CD4-positive, alpha-beta memory T cell (primary cell): ENCODE measurements at places on chromosomes 1 and 21. TPM values are rescaled to one million over a fixed set of nuclear protein-coding genes. Genes with fewer than 3 reads are reported as not detected.

Gene TNFRSF14
- total RNA-seq, result 170 TPM

Gene DENND2C
- total RNA-seq, result 0.78 TPM

GRCh38 chr1:208615371-208615770 is 371.2 kb upstream of the PLXNA2 start:
- H3K36me3 ChIP-seq, result no peaks in the 10 kb centered on the region
- H3K4me1 ChIP-seq, result no peaks in the 10 kb centered on the region
- no peaks in the 10 kb centered on the region for H3K27me3 ChIP-seq

GRCh38 chr1:169019419-169020058 is 87.0 kb upstream of the ATP1B1 start:
- H3K4me1 ChIP-seq, result no peaks in the 10 kb centered on the region
- H3K36me3 ChIP-seq, result no peaks in the 10 kb centered on the region
- no peak overlapping the region for H3K27ac ChIP-seq
- no peak for DNase-seq
- no peaks in the 10 kb centered on the region for H3K27me3 ChIP-seq

- H3K27me3 ChIP-seq, result no peaks in the 10 kb centered on the region
- no peak overlapping the region for H3K27ac ChIP-seq
- no peaks in the 10 kb centered on the region for H3K36me3 ChIP-seq
- no peak overlapping the region for H3K4me3 ChIP-seq
- no peaks in the 10 kb centered on the region for H3K4me1 ChIP-seq
Observed at GRCh38 chr1:78340006-78340405, 150.8 kb upstream of the PTGFR start.

DNA sequence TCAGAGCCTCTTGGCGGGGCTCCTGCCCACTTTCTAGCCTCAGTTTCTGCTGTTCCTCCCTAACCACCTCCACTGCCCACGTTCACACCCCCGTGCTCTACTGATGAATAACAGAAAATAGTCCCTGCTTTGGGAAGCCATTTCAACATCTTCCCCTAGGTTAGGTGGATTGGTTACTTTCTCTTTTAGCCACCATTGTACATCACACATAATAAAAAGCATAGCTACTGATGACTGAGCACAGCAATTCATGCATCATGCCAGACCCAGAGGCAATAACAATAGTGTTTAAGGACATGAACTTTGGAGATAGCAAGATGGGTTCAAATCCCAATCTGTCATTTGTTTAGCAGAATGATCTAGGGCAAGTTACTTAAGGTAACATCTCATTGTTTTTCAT is 74.6 kb downstream of the COLGALT2 start:
- DNase-seq, result no peak
- H3K27ac ChIP-seq, result no peak overlapping the region
- H3K4me3 ChIP-seq, result no peak overlapping the region
- H3K36me3 ChIP-seq, result no peaks in the 10 kb centered on the region
- H3K4me1 ChIP-seq, result peaks cover 6% of the 10 kb centered on the region

DNA sequence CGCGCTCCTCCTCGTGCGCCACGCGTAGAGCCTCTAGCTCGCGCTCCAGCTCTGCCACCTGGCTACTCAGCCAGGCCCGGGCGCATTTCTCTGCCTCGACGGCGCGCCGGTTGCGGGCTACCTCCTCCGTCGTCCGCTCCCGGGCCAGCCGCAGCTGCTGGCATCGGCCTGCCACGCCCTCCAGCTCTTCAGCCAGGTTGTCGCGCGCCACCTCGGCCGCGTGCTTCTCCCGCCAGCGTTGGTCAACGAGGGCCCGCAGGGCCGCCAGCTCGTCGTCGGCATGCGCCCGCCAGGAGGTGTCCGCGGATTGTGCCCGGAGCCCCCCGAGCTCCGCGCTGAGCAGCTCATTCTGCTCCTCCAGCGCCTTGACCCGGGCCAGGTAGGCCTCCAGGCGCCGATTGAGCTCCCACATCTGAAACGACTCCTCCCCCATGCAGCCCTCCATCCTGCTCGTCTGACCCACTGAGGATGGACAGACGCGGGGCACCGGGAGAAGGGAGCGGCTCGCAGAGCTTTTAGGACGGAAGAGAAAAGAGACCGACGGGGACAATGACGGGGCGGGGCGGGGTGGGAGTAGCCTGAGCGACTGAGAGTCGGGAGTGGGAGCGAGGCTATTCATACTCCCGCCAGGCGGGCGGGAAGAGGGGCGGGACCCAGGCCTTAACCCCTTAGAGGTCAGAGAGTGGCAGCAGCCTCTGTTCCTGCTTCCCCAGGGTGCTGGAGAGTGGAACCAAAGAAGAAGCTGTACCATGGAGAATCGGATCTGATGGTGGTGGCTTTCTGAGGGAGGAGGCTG is at the start of gene NES:
NES (minus strand) TSS at position 588 of the 796 bp plus-strand sequence; CDS start at position 445, 143 bp downstream.
- peaks cover 34% of the 10 kb centered on the region for H3K27me3 ChIP-seq
- no peak within 1 kb of the TSS for H3K4me3 ChIP-seq
- DNase-seq, result no peak
- no peak within 1 kb of the TSS for H3K27ac ChIP-seq

Gene RNU1-3
- 3,010 TPM for total RNA-seq

DNA sequence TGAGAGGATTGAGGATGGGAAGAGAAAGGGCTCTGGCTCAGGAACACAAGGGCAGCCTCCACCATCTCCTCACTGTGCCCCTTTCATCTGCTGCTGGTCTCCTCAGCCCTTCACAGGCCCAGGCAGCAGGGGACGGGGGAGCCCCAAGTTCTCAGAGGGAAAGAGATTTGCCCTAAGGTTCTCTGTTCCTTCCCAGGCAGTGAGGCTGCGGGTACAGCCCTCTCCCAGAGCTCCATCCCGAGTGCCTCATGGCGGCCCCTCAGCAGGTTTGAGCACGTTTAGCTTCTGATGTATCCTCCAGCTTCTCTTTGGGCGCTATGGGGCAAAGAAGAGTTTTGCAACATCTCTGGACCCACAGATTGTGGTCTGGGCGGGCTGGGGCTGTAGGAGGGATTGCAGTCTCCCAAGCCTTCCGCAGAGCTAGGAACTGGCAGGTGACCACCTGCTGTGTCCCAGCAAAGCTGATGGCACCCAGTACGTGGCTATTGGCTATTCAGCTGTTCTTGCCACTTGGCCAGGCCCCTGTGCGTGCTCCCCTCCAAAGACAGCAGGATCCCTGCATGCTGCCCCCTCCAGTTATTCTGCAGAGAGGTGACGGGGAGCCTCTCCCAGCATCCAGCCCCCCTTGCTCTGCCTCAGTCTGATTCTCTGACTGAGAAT is 10.1 kb downstream of the DISP3 start:
- H3K36me3 ChIP-seq, result no peaks in the 10 kb centered on the region
- no peak overlapping the region for H3K27ac ChIP-seq
- H3K27me3 ChIP-seq, result no peaks in the 10 kb centered on the region
- no peak for DNase-seq
- no peaks in the 10 kb centered on the region for H3K4me1 ChIP-seq

Gene DDR2
- 0.47 TPM for total RNA-seq

- peak; percentile 21 for DNase-seq
- no peak overlapping the region for H3K4me3 ChIP-seq
- H3K27me3 ChIP-seq, result no peaks in the 10 kb centered on the region
- H3K27ac ChIP-seq, result no peak overlapping the region
- no peaks in the 10 kb centered on the region for H3K36me3 ChIP-seq
Observed at GRCh38 chr21:45109831-45110492, 35.6 kb downstream of the ADARB1 start.

DNA sequence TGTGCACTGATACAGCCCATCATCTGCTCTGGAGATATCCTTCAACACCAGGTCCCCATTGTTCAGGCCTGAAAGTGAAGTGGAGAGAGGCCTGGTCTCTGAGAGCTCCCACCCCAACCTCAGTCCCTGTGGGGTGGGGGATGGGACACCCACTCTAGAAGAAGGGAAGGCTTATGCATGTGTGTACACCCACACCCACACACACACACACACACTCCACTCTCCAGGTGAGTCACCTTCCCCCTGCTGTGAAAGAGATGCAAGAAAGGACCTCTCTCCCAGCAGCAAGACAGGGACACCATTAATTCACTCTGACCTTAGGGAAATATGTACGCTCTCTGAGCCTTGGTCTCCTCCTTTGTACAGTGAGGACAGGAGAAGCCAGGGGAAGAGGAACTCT is 5.9 kb downstream of the VSIG8 start:
- H3K4me3 ChIP-seq, result no peak overlapping the region
- peaks cover 14% of the 10 kb centered on the region for H3K4me1 ChIP-seq
- no peak overlapping the region for H3K27ac ChIP-seq
- H3K36me3 ChIP-seq, result no peaks in the 10 kb centered on the region
- H3K27me3 ChIP-seq, result no peaks in the 10 kb centered on the region
- DNase-seq, result no peak

DNA sequence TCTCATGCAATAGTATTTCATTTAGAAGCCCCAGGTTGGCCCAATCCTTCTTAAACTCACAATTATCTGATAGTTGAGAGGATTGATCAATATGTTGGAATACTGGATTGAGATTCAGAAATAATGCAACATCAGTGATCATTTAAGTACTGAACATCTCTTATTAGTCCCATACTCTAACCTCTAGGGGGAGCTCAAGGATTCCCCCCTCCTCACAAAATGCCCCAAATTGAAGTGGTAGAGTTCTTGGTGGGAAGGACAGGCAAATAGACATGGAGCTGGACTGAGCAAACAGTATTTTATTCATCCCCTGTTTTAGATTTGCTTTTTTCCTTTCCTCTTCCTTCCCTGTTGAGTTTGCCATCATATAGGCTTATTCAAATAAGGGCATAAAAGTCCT is 62.8 kb downstream of the NGF start:
- H3K27me3 ChIP-seq, result no peaks in the 10 kb centered on the region
- H3K4me1 ChIP-seq, result no peaks in the 10 kb centered on the region
- H3K27ac ChIP-seq, result no peak overlapping the region

GRCh38 chr1:40755067-40755466 is 28.5 kb upstream of the KCNQ4 start:
- H3K27me3 ChIP-seq, result no peaks in the 10 kb centered on the region
- no peak overlapping the region for H3K4me3 ChIP-seq
- no peak overlapping the region for H3K27ac ChIP-seq
- DNase-seq, result no peak
- H3K36me3 ChIP-seq, result peaks cover 66% of the 10 kb centered on the region

GRCh38 chr1:9901148-9902059 is 8.7 kb downstream of the CTNNBIP1 start:
- DNase-seq, result no peak
- H3K27ac ChIP-seq, result no peak overlapping the region
- H3K4me1 ChIP-seq, result no peaks in the 10 kb centered on the region
- no peaks in the 10 kb centered on the region for H3K36me3 ChIP-seq

- H3K36me3 ChIP-seq, result no peaks in the 10 kb centered on the region
- H3K27ac ChIP-seq, result no peak overlapping the region
- H3K4me3 ChIP-seq, result no peak overlapping the region
- H3K4me1 ChIP-seq, result no peaks in the 10 kb centered on the region
- DNase-seq, result no peak
Observed at GRCh38 chr1:99110140-99111041, 105.7 kb upstream of the PLPPR5 start.

- peaks cover 37% of the 10 kb centered on the region for H3K4me1 ChIP-seq
- H3K36me3 ChIP-seq, result no peaks in the 10 kb centered on the region
- no peak overlapping the region for H3K4me3 ChIP-seq
- no peaks in the 10 kb centered on the region for H3K27me3 ChIP-seq
- peak; percentile 47 for DNase-seq
- peak overlapping the region; percentile 44 for H3K27ac ChIP-seq
Observed at GRCh38 chr1:115084902-115085511, 4.3 kb downstream of the TSPAN2 start.

DNA sequence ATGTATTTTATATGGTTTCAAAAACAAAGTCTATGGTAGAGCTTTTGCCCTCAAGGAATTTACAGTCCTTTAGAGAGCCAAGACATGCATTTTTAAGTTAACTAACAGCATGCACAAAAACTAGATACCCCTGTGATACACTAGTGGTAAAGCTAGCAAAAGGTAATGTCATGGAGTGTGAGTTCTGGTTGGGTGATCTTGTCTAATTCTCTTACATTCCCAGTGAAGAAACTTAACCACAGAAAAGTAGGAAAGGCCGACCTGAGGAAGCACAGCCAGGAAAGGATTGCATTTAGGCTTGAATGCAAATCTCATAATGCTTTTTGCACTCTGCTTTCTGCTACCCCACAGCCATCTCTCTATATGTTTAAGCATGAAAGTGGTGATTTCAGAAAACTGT is 202.2 kb downstream of the ROR1 start:
- no peaks in the 10 kb centered on the region for H3K36me3 ChIP-seq
- no peaks in the 10 kb centered on the region for H3K27me3 ChIP-seq
- no peaks in the 10 kb centered on the region for H3K4me1 ChIP-seq
- no peak overlapping the region for H3K27ac ChIP-seq
- no peak for DNase-seq
- H3K4me3 ChIP-seq, result no peak overlapping the region

- H3K4me1 ChIP-seq, result peaks cover 25% of the 10 kb centered on the region
- H3K27ac ChIP-seq, result no peak overlapping the region
- no peak for DNase-seq
- H3K36me3 ChIP-seq, result no peaks in the 10 kb centered on the region
- peaks cover 62% of the 10 kb centered on the region for H3K27me3 ChIP-seq
Observed at GRCh38 chr1:63317817-63318152, 4.6 kb upstream of the FOXD3 start.

Gene CELA3B
- total RNA-seq, result not detected

Gene ATP8B2
- 186 TPM for total RNA-seq

DNA sequence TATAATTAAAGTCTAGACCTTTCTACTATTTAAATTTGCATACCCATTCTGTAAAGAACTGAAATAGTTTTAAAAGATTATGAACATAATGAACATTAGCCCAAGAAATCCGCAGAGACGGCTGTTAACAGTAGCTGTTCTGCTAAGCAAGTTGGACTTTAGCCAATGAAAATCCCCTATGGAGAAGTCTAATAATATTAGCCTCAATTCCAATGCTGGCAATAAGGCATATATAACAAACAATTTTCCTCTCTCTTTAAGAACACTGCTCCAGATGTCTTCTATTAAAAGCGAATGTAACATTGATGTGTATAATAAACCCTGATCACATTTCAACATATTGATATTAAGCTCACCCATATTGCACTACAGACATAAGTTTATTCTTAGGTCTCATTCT is 221.3 kb upstream of the KCTD3 start:
- no peak overlapping the region for H3K4me3 ChIP-seq
- DNase-seq, result no peak
- H3K27me3 ChIP-seq, result no peaks in the 10 kb centered on the region
- no peaks in the 10 kb centered on the region for H3K4me1 ChIP-seq

DNA sequence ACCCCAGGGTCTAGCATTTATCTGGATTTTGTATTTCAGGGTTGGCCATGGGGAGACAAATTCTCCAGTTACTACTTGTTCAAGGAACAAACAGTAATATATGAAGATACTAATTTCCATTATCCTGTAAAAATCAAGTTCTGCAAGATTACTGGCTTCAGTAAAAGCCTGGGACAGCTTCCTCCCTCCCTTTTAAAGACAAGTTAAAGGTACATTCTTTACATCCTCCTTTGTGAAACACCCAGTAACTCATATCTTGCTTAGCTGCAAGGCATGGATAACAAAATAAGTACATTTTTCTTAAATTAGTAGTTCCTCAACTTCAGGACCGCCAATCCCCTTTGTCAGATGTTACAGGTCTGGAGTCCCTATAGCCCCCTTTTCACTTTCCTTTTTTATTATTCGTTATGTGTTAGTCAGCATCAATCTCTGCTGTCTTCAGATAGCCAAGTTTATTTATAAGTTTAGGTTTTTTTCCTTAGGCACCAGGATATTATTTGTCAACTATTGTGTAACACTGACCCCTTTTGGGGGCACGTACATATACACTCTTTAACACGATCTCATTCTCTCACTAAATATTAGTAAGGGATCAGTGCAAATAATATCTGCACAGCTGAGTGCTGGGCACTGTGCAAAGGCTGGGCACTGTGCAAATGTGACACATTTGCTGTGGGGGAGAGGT is 9.8 kb downstream of the ERRFI1 start:
- H3K4me1 ChIP-seq, result no peaks in the 10 kb centered on the region
- no peak overlapping the region for H3K4me3 ChIP-seq
- no peaks in the 10 kb centered on the region for H3K27me3 ChIP-seq
- DNase-seq, result no peak
- no peaks in the 10 kb centered on the region for H3K36me3 ChIP-seq

Gene RER1
- 149 TPM for total RNA-seq
